ENCODE measurements at places on chromosomes 12 and 14.

DNA sequence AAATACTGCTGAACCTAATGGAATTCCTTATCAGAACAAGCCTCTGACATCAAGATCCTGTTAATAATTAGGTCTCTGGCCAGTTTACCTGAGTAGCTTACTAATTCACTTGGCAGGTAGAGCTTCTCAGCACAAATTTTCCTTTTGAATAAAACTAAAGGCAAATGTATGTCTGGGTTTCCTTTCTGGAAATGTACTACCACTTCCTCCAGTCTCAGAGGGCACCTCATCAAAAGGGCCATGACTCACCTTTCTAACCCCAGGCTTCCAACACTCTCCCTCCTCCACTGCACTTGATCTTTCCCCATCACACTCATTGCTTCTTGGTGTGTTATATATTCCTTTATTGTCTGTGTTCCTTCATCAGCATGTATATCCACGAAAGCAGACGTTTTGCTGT is 90.5 kb downstream of the SLC2A13 start:
- DNase-seq, result no peak

DNA sequence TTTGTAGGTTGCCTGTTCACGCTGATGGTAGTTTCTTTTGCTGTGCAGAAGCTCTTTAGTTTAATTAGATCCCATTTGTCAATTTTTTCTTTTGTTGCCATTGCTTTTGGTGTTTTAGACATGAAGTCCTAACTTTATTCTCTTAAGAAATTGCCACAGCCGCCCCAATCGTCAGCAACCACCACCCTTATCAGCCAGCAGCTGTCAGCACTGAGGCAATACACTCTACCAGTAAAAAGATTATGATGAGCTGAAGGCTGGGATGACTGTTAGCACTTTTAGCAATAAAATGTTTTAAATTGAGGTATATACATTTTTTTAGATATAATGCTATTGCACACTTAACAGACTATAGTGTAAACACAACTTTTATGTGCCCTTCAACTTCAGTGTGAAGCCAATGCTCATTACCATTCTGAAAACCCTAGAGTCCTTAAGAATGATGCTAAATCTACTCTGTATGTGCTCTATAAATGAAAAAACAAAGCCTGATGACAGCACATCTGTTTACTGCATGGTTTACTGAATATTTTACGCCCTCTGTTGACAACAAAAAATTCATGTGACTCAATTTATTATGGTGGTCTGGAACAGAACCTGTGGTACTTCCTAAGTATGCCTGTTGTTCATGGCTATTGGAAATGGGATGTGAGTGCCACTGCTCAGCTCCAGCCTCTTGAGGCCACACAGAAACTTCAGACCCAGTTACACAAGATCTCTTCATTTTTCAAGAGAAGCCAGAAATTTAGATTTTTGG is 197.4 kb downstream of the DUSP6 start:
- DNase-seq, result no peak

GRCh38 chr14:82432301-82433105 is 898.9 kb upstream of the SEL1L start:
- no peak for DNase-seq

DNA sequence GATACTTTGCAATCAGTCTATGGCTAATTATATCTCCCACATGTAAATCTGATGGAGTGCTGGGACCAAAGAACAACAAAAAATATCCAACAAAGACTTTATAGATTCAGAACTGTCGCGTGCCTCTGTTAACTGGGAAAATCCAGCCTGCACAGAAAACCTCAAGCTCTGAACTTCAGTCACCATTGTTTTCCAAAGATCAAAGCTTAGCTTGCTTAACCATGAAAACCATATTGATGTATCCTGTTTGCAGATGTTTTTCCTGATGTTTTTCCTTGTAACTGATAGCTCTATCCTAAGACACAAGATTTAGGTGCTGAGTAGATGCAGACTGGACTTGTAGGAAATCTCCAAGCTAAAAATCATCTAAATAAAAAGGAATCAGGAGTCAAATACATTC is 163.7 kb downstream of the GXYLT1 start:
- no peak for DNase-seq

DNA sequence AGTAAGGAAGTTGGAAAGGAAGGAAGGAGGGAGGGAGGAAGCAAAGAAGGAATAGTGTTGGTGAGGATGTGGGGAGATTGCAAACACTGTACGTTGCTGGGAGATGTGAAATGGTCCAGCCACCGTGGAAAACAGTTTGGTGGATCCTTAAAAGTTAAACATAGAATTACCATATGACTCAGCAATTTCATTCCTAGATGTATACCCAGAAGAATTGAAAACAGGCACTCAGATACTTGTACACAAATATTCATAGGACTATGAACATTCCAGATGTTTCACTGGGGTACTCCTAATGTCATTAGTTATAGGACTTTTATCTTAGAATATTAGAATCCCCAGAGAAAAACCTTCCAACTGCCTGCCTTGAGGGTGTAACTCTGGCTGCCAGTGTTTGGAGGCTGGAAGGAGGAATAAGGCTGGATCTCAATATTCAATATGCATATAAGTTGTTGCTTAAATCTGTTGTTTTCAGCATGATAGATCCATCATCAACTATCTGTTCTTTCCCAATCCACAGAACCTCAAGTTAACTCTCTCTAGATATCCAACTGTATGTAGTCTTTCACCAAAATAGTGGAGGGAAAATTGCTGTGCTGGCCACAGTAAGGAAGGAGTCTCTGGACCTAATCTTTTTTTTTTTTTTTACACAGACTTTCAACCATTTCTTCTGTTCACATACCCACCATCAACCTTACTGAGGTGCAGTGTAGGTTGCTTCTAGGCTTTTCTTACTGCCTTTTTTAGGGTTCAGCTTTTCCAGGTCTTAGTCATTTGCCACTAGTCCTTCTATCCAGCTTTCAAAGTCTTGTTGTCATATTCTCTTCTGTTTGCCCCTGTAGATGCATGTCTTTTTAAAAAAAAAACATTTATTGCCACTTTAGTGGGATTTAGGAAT is 94.5 kb downstream of the DNAI7 start:
- DNase-seq, result no peak

DNA sequence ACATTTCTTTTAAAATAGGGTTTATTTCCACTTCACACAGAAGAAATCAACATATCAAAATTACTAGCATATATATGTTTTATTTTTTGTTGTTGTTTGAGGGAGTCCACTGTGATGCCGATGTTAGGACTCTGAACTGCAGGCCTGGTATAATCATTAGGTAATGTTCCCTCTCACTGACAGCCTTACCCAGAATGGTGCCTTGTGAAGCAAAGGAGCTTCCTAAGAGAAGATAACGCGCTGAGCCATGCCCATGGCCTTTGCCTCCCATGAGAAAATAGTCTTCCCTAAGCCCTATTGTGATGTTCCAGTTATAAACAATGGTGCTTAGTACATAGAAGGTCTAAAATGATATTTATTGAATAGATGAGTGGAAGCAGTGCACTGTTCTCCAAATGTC is 12.0 kb downstream of the GNG2 start:
- DNase-seq, result no peak

- no peak for DNase-seq
Observed at GRCh38 chr14:50666772-50667683, 1.1 kb downstream of the SAV1 start.

- no peak for DNase-seq
Observed at GRCh38 chr14:38107216-38107631, 100.5 kb upstream of the SSTR1 start.

DNA sequence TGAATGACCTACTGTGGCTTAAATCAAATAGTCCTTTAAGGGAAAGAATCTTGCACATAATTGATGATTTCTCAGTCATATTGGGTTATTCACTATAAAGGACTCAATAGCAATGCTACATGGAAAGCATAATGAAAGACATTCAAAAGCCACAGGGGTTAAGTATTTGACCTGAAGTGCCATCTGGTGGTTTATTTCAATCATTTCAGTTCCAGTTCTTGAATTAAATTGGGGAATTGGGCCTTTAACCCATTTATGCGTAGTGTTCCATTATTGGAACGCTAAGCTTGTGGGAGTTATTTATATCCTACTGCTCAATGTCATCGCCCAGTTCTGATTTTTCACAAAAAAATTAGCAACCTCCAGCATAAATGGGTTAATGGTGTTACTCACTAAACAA is 41.3 kb upstream of the C12orf71 start:
- no peak for DNase-seq

GRCh38 chr12:65084579-65084978 is 36.5 kb downstream of the WIF1 start:
- DNase-seq, result no peak

DNA sequence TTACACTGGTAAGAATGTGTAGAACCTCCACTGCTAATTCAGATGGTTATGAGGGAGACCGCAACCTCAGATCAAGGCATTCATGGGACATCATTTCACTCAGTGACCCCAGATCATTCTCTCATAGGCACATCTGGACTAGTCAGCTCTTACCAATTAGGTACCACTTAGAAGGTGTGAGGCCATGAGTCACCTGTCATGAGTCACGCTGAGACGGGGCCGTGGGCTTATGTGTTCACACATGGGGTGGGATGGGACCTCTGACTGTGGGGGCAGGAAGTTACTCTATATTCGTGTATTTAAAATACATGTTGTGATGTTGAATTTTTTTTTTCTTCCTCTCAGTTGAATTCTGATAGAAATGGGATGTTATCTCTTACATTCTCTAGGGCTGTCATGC is 55.9 kb downstream of the CCDC92 start:
- DNase-seq, result peak; percentile 29

- DNase-seq, result peak; percentile 16
Observed at GRCh38 chr12:7907009-7907408, 29.0 kb downstream of the SLC2A3 start.

- no peak for DNase-seq
Observed at GRCh38 chr12:72273851-72274351, 1.7 kb downstream of the TRHDE start.

- DNase-seq, result no peak
Observed at GRCh38 chr14:55500219-55500701, 59.8 kb upstream of the TBPL2 start.

DNA sequence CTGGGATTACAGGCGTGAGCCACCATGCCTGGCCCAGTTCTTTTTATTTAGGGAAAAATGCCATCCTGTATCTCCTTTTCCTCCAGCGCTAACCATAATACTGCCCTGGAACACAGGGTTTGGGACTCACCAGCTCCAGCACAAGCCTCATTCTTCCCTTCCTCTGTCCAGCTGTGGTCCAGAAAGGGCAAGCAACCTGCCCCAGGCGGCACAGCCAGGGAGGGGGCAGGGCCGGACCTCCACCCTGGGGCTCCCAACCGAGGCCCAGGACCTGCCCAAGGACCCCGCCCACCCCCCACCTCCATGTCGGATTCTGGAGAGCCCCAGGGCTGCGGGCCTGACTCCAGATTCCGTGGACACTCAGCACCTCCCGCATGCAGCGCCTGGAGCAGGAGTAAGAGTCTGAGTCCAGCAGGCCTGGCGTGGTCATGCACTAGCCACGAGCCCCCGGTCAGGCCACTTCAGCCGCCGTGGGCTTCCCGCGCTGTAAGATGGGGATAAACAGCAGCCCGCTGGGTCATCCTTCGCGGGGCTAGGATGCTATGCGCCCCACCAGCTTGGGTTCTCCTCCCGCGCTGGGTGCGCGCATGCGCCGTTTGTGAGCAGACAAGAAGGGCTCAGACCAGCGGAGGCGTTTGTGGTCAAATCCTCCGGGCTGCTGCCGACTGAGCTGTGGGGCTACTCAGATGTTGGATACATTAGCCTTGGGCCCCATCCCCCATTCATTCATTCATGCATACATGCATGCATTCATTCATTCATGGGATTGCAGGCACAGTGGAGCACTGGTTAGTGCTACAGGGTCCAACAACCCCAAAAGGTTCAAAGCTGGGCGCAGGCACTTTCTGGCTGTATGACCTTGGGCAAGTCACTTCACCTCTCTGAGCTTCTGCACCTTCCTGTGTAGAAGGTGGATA is 16.3 kb downstream of the TMEM119 start:
- no peak for DNase-seq

DNA sequence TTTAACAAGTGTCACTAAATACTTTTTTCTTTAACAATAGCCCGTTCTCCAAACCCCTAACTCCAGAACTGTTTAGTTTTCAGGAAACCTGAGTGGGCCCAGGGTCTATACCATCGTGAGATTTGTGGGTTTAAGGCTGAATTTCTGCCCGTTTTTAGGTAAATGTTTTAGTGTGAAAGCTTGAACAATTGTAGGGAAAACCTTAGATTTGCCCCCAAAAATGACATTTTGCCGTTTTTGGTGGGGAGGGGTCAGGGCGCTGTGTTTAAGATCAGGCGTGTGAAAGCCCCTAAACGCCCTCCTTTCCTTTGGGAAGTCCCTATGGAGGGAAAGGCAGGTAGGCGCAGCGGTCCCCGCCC is 320 bp upstream of the PRPF39 start:
- no peak for DNase-seq

DNA sequence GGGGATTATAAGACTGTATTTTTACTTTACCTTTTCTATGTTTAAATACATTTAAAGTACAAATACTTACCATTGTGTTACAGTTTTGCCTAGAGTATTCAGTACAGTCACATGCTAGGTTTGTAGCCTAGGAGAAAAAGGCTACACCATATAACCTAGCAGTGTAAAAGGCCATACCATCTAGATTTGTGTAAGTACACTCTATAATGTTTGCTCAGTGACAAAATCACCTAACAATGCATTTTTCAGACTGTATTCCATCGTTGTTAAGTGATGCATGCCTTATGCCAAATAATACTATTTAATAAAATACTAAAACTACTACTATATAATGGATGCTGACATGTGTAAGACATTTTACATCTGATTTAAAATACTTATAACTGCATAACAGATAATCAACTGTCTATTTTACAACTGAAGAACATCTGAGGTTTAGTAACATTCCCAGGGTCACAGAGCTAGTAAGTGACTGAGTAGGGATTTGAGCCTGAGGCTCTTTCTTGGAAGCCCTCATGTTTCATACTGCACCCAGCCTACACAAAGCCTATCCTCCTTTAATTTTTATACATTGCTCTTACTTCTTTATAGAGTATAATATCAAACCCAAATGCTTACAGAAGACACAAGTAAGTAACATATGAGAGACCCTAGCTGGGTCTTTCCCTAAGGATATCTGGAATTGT is 296.8 kb downstream of the SYT1 start:
- DNase-seq, result no peak

DNA sequence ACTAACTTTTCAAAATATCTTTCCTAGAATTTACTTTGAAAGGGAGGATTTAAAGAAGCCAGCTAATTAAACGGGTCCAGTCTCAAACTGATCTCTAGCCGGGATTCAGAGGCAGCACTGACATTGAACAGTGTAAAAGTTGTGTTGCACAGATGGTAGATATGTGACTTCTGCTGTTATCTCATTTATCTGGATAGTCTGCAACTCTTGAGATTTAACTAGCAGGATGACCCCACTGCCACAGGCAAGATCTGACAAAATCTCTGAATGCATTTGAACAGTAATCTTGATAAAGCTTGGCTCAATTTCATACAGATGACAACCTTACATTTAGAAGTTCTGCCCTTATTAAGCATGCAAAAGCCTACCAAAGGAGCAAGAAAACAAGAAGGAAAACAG is 138.0 kb upstream of the CPNE8 start:
- DNase-seq, result no peak

- no peak for DNase-seq
Observed at GRCh38 chr12:78793491-78793890, 71.1 kb upstream of the SYT1 start.
